ENCODE measurements at places on chromosomes 5 and 9.

DNA sequence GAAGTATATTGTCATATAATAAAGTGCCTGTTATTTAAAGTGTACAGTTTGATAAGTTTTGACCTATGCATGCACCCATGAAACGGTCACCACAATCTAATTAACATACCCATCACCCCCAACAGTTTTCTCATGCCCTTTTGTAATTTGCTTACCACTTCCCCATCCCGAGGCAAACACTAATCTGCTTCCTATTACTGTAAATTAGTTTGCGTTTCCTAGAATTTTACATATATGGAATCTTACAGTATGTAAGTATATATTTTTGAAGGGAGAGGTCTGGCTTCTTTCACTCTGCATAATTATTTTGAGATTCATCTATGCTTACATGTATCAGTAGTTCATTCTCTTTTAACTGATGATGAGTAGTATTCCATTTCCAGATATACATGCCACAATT lies 56.5 kb downstream of the AMBP start:
- DNase-seq, result no peak

DNA sequence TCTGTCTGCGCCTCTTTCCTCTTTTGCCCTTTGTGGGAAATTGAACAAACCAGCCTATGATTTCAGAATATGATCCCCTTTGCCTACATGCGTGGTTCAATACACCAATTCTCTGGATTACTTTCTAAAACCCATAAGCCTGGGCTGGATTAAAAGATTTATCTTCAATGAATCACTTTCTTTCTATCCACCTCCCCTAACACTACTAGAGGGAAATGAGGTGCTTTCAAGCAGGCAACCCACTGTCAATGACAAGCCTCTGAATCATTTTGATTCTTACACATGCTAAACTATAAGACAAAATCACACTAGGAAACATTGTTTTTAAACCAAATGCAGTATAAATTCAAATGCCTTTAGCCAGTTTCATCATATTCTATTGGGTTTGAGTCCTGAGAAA lies 257.5 kb downstream of the AGTPBP1 start:
- no peak for DNase-seq

- no peak for DNase-seq
Measured at GRCh38 chr5:15463231-15463980, 36.6 kb upstream of the FBXL7 start.

GRCh38 chr5:73354406-73354805 lies 94.2 kb downstream of the FOXD1 start:
- no peak for DNase-seq

DNA sequence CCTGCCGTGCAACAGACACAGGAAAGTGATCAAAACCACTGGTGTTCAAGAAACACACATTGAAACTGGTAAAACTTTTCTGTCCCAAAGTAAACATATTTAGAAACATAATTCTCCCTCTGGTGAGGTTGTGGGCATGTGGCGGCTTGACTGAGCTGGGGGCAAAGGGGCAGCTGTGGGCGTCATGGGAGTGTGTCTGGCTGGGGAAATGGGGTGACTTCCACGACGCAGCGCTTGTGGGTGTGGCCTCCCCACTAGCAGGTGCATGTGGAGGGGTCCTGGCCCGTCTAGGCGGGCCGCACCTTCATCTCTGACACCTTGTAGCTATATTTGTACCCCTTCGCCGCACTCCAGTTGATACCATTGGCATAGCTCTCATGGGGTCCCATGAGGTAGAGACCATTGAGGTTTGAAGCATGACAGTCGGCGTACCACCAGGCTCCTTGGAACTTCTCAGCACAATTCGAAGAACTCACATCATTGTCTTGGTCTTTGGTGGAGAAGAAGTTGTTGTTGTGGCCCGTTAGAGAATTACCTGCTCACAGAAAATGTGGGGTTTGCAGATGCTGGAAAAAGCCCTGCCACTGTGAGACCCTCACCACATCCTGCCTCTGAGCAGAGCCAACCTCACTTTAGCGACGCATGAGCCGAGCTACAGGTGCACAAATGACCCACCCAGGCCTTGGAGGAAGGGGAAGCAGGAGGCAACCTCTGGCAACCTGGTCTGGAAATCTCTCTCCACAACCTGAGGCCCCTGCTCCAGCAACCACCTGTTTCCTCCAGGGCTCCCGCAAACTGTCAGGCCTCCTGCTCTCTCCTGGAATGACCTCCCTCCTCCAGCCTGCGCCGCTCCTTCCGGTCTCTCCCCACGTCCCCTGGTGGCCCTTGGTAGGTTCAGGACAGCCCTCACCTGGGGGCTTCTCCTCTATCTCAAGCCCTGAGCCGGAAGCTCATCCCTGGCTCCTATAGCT lies 7.9 kb downstream of the FCN1 start:
- DNase-seq, result no peak

- no peak for DNase-seq
Measured at GRCh38 chr5:1063661-1064382, 48.0 kb downstream of the SLC12A7 start.

DNA sequence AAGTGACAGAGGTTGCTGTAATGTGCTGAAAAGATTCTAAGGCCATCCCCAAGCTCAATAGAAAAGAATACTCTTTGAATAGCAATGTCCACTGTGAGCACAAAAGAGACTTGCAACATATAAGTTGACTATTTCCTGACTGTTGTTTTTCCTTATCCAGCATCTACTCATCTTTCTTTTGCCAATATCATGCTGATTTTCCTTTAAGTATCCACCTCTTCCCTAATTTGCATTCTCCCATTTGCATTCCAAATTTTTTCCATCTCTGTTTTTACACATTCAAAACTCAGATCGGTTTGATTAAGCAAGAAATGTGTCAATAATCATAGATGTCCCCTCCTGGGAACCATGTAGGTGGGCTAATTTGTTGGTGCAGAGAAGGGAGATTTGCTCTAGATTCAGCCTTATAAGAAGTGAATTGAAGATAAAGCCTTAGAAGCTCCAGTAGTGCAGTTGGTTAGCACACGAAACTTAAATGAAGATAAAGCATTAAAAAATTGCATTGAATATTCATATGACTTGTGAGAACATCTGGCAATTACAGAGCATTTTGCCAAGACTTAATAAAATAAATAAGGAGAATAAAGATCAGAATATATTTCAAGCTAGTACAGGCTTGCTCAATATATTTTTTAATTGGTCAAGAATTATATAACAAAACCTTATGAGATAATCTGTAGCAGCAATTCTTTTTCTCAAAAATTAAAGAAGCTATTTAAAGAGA lies 267.6 kb downstream of the TMEM167A start:
- no peak for DNase-seq

GRCh38 chr9:76135902-76136301 lies 245.4 kb downstream of the PCSK5 start:
- DNase-seq, result no peak

- peak; percentile 21 for DNase-seq
Measured at GRCh38 chr5:176629853-176630680, at the start of the genes EIF4E1B and SNCB. EIF4E1B (plus strand) TSS chr5:176630675; CDS start chr5:176642788, 12,113 bp downstream. SNCB (minus strand) TSS chr5:176630534; CDS start chr5:176629654, 880 bp downstream.

DNA sequence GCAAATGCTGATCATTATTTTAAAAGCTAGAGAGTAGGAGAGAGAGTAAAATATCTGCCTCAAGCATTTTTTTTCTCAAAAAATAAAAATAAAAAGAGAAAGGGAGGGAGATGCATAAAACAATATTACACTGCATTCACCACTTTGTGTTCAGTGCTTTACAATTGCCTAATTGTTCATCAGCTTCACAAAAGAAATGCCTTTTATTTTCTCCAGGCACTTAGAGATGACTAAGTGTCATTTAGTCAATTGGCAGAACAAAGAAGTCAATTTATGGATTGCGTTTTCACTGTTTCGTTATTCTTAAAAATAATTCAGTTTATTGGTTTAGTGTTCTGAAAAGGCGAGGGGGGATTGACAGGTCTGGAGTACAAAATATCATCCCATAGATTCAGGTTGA lies 232.5 kb upstream of the CCNH start:
- no peak for DNase-seq

GRCh38 chr5:431001-431710 lies 11.8 kb upstream of the EXOC3 start:
- no peak for DNase-seq

GRCh38 chr9:112325600-112325999 lies 7.8 kb downstream of the PTBP3 start:
- no peak for DNase-seq

GRCh38 chr5:143652108-143652700 lies 159.8 kb upstream of the HMHB1 start:
- DNase-seq, result no peak

GRCh38 chr5:5080790-5081189 lies 59.3 kb upstream of the ADAMTS16 start:
- no peak for DNase-seq

DNA sequence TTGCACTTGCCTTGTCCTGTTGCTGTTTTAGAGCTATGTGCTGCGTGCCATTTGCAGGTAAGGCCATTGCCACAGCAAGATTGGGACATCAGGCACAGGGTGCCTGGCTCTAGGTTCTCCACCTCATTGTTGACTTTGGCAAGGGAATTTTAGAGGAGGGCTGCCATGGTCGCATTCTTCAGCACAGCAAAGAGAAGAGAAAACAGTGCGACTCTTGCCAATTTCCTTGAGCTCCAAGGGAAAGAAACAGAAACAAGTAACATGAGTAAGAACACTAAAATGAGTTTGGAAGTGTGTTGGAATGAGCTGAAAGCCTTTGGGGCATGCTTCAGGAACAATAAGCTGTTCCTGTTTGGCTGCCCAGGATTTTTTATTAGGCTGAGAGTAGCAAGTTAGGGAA lies 188.1 kb upstream of the IL12B start:
- DNase-seq, result no peak

GRCh38 chr9:124813041-124813440 lies 36.1 kb downstream of the OLFML2A start:
- no peak for DNase-seq

- no peak for DNase-seq
Measured at GRCh38 chr5:125429498-125429897, 683.1 kb upstream of the ZNF608 start.

DNA sequence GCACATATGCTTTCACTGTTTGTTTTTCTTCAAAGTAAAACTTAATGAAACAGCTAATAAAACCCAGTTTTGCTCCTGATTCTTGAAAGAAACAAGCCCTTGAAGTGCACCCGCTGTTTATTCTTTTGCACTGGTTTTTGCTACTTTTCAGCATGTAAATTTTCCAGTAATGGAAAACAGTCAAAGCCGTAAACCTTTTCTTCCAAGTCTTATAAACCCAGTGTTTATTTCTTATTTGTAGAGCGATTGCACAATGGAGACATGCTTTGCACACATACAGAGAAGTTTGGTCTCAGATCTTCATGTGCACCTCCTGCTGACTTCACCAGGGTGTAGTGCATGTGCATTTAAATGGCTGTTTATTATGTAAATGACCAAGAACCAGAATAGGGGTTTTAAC lies 51.8 kb downstream of the ATG10 start:
- no peak for DNase-seq

GRCh38 chr5:139798883-139799282 lies 3.3 kb downstream of the PSD2 start:
- DNase-seq, result no peak

DNA sequence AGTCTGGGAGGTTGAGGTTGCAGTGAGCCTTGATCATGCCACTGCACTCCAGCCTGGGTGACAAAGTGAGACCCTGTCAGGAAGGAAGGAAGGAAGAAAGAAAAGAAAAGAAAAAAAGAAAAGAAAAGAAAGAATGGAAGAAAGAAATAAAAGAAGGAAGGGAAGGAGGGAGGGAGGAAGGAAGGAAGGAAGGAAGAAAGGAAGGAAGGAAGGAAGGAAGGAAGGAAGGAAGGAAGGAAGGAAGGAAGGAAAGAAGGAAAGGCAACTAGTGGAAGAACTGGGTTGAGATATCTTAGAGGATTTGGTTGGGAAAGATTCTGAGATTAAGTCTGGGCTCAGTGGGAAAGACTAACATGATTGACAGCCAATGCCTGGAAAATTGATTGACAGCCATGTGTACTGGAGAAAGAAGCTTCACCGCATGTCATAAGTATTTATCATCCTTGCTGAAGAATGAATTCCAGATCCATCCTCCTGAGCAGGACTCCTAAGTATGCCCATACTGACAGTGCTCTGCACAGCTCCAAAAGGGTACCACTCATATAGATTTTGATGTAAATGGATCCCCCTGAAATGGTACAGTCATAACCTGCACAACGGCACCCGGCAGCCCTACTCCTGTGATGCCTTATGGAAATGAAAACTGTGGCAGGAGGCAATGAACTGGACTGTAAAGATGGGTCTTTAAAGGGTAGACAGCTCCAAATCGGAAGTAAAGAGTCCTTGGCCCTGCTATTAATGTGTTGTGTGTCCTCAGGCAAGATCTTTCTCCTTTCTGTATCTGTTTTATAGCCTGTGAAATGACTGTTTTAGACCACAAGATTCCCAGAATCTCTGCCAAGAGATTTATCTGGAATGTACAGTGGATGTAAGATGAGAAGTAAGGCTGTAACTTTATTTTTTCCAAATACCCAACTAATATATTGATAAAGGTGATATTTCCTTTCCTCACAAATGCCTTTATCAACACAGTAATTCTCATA lies 16.9 kb upstream of the ADRA1B start:
- DNase-seq, result no peak

GRCh38 chr5:107889387-107889786 lies 218.7 kb upstream of the EFNA5 start:
- DNase-seq, result no peak

DNA sequence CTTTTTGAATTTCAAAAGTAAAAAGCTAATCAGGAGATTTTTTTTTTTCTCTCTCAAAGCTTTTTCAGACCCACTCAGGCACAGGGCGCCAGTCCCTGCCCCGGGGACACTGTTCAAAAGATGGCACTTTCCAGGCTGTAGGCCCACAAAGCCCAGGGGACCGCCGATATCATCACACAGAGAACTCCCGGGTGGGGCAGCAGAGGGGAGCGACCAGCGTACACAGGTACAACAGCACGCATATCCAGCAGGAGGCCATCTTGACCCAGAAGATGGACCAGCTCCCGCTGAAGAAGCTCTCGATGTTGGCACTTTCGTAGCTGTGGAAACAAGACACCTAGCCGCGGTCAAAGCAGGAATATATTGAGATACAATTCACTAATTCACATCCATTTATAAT lies 108.3 kb downstream of the THBS4 start:
- DNase-seq, result no peak

DNA sequence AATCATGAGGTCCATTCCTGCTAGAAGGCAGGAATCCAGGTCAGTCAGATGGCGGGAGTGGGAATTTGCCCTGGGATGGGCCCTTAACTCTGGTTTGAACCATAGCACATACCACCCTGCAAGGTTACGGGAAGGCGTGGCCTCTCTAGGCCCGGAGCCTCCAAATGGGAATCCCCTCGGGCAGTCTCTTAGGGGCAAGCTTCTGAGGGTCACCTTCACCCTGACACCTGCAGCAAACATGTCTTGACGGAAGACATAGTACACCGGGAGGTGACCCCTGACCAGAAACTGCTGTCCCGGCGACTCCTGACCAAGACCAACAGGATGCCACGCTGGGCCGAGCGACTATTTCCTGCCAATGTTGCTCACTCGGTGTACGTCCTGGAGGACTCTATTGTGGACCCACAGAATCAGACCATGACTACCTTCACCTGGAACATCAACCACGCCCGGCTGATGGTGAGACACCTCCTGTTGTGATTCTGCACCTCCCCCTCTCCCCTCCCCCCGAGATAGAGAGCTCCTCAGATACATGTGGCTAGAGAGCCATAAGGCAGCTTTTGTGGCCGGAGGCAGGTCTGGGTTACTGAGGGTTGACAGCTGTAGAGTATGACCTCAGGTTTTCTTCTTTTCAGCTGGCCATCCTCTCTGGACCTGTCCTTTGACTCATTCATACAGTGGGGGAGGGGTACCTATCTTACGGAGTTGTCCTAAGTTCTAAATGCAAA lies 957 bp downstream of the PRELID1 start:
- DNase-seq, result no peak
